ENCODE measurements at places on chromosomes 4 and X.

DNA sequence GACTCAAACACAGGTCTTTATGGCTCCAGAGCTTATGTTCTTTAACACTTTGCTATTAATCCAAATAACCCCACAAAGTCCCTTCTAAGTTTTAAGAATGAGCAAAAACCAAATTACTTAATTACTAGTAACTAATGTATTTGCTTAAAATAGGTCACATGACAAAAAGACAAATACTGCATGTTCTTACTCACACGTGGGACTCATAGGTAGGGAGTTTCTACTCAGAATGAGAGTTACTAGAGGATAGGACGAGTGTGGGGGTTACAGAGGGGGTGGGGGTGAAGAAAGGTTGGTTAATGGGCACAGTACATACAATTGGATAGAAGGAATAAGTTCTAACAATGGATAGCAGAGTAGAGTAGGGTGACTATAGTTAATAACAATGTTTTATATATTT lies 5.8 kb downstream of the RPS6KA3 start:
- no peak for DNase-seq

- peak; percentile 24 for DNase-seq
These were observed 860.0 kb upstream of the POU3F4 start for GRCh38 chrX:82648062-82648461.

DNA sequence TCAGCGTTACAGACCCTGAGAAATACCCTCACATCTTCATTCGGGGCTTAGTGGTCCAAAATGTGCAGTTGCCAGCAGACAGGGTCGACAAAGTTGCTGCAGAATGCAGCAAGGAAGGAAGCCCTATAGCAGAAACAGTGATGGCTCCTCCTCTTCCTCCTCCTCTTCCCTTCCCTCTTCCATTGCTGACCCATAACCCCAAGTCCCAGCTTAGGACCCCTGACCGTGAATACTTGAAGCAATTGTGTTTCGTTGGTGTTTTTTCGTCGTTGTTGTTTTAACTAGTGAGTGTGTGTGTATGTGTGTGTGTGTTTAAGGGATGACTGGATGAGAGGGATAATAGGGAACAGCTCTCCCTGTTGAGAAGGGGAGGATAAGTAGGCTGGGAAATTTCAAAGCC lies 69.5 kb downstream of the SLAIN2 start:
- DNase-seq: no peak

DNA sequence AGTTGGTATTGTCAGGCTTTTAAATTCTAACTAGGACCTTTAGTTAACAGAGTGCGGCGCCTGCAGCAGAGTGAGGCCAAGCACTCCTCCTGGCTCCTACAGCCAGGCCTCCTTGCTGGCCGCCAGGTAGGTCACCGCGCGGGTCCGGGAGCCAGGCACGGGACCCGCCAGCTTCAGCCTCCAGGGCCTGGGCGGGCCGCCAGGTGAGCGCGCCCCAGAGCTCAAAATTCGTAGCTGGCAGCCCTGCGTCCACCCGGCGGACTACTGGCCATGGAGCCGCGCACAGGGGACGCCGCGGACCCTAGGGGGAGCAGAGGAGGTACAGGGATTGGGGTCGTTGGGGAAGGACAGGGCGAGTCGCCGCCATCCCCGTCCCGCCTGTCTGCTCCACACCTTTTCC lies at the start of gene MAGIX:
Gene MAGIX (plus strand): TSS at position 139 of the 400 bp plus-strand sequence. CDS start 132 bp downstream, at position 271.
- DNase-seq: no peak

GRCh38 chr4:15703439-15703838 lies 574 bp downstream of the BST1 start:
- no peak for DNase-seq

DNA sequence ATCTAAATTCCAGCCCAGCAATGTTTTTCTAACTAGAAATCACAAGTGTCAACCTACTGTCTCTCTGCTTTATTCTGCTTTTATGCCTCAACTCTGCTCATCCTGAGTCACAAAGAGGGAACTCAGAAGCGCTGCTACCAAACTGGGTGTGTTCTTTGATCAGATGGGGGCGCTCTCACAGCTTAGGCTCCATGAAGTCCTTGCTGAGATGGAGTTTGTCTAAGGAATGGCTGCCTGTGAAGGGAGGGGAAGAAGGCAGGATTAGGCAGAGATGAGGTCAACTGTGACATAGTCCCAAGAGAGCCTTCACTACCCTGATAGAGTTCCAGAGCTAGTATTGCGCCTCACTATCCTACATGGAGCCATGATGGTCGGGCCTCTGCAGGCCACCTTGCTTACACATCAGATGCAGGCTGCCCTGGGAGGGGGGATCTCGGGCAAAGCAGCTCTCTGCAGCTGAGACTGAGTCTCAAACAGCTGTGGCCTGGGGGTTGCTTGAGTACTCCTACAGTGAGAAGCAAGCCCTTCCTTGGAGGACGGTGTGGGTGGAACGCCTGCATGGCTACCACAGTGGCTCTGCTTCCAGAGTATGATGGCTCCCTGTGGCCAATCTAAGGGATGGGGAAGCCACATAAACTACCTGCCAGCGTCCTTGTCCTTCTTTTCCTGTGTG lies 219.9 kb downstream of the CCNG2 start:
- DNase-seq: peak; percentile 2

DNA sequence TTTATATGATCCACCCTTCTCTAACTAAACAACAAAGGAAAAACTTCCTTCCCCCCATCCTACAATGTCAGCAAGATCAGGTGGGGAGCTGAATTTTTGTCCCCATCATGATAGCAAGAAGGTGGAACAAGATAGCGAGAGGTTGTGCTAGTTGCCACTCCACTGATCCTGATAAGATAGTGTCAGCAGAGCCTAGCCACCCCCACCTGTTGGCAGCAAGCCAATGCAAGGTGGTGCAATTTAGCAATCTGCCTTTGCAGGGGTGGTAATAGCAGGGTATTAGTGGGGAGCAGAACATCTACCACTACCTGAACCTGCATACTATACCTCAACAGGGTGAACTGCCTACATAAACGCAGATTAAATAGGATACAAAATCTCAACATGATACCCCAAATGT lies 80.2 kb upstream of the MAMLD1 start:
- no peak for DNase-seq

DNA sequence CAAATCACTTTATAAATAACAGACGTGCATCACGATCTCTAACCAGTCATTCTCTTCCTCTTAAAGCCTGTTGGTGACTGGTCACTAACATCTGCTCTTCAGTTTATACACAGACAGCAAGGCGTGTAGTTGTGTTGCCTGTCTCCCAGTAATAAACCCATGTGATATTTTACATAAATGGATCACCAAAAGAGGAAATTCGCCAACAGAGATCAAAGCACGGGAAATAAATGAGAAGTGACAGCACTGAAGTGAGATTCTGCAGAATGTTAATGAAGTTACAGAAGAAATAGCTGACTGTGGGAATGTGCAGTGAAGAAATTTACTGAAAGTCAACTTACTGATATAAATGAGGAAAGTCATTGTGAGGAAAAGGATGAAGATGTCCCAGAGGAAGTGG lies 47.0 kb downstream of the AFF1 start:
- DNase-seq: no peak

- no peak for DNase-seq
These were observed 10.8 kb downstream of the TMEM131L start for GRCh38 chr4:153476829-153477574.

DNA sequence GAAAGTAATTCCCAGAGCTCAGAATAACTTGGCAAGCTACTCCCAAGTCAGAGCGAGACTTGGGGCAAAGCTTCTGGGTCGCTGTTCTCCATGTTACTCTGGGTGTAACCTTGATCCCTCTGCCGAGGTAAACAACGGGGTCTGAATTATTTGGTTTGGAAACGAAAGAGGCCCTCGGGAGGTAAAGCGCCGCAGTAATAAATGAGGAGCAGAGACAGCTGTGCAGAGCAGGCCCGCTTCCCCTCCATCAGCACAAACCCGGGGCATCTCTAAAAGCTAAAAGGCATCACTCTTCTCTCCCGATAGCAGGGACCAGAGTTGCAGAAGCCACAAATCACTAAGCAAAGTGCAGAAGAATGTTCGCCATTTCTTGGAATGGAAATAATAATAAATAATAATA lies 561.5 kb downstream of the BCOR start:
- no peak for DNase-seq

GRCh38 chrX:5176766-5177165 lies 1051.9 kb downstream of the NLGN4X start:
- no peak for DNase-seq
